T-cell (primary cell): ENCODE measurements at places on chromosomes 4 and X. TPM values are rescaled to one million over a fixed set of nuclear protein-coding genes. Genes with fewer than 3 reads are reported as not detected.

Gene NAP1L2
- total RNA-seq: 2.3 TPM

Gene PRKG2
- total RNA-seq: 0.54 TPM

Gene MAGEA11
- total RNA-seq: not detected

Gene HSFX4
- not detected for total RNA-seq

Gene ARMCX4
- total RNA-seq: 14.7 TPM

Gene ADRA2C
- not detected for total RNA-seq

- no peaks in the 10 kb centered on the region for H3K36me3 ChIP-seq
- no peaks in the 10 kb centered on the region for H3K4me1 ChIP-seq
- H3K4me3 ChIP-seq: no peak overlapping the region
- H3K27me3 ChIP-seq: peaks cover 4% of the 10 kb centered on the region
- DNase-seq: no peak
- no peak overlapping the region for H3K27ac ChIP-seq
These were observed 53.3 kb upstream of the LNX1 start for GRCh38 chr4:53644607-53645006.

- no peak for DNase-seq
- H3K27ac ChIP-seq: no peak overlapping the region
- no peak overlapping the region for H3K4me3 ChIP-seq
- no peaks in the 10 kb centered on the region for H3K36me3 ChIP-seq
- no peaks in the 10 kb centered on the region for H3K27me3 ChIP-seq
These were observed 412.4 kb downstream of the DMD start for GRCh38 chrX:32798990-32799389.

DNA sequence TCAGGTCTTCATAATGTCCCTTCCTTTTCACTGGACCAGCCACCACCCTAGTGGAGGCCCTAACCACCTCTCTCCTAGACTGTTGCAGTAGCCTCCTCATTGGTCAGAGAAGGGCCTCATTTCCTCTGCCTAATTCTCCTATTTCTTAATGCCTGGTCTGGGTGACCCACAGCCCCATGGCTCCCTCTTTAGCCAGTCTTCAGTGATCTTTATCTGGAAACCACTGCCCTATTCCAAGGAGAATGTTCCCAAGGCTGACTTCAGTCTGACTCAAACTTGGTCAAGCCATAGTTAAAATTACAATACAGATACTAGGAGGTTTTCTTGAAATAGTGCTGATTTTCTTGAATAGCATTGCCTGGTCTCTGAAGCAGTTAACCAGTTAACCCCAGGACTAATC, 53.6 kb upstream of the PRPS1 start:
- H3K27ac ChIP-seq: no peak overlapping the region
- DNase-seq: no peak
- no peak overlapping the region for H3K4me3 ChIP-seq
- no peaks in the 10 kb centered on the region for H3K27me3 ChIP-seq
- H3K36me3 ChIP-seq: no peaks in the 10 kb centered on the region

- no peak for DNase-seq
- no peaks in the 10 kb centered on the region for H3K36me3 ChIP-seq
- H3K4me1 ChIP-seq: no peaks in the 10 kb centered on the region
- no peak overlapping the region for H3K27ac ChIP-seq
These were observed 20.9 kb downstream of the SAGE1 start for GRCh38 chrX:135914404-135914803.

DNA sequence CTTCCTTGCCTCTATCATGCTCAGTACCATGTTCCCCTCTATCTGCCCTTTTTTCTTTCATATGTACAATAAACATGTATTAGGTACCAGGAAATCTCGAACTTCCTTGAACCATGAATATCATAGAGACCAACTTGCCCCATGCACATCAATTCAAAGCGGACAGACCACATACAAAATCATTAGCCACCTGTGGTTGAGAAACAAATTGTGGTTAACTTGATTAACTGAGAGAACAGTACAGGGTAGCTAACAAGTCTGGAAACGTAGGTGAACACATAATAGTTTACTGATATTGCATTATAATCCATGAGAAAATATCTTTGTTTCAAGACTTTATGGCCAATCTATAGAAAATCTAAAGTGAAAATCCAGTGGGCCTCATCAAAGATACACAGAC, 8.2 kb downstream of the CASP3 start:
- DNase-seq: no peak
- no peak overlapping the region for H3K4me3 ChIP-seq
- no peaks in the 10 kb centered on the region for H3K27me3 ChIP-seq
- H3K4me1 ChIP-seq: peaks cover 11% of the 10 kb centered on the region

DNA sequence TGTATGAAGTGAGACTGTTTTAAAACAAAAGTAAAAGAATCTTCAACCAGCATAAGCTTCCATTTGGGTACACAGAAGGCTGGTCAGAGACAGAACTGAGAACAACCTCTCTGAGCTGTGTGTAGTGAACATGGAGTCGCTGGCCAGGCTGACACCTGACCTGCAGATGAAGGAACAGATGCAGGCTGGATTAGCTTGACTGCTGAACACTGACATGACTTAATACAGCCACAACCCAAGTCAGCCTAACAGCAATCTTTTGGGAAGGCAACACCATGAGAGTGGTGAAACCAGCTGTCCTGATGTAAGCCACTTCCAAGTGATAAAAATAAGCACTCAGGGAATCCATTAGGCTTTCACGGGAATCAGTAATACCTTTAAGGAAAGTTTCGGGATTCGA, 10.1 kb downstream of the SCARB2 start:
- no peaks in the 10 kb centered on the region for H3K27me3 ChIP-seq
- H3K36me3 ChIP-seq: no peaks in the 10 kb centered on the region
- H3K4me3 ChIP-seq: no peak overlapping the region
- DNase-seq: no peak
- no peak overlapping the region for H3K27ac ChIP-seq
- H3K4me1 ChIP-seq: peaks cover 16% of the 10 kb centered on the region

DNA sequence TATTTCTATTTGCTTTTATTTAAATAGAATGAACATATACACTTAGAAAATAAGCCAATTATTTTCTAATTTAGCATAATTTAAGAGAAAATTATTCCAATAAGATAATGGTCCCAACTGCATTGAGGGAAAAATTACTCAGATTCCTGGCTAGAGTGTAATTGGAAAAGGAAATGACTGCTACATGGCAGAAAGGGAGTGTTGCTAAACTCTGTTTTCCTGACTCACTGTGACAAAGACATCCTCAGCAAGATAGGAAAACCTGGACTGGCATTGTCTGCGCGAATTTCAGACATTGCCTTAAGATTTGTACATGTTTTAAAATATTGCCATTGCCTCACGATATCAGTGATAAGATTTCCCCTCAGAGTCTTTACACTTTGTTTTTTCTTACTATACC, 8.2 kb downstream of the TNIP3 start:
- peak overlapping the region; percentile 73 for H3K27ac ChIP-seq
- no peaks in the 10 kb centered on the region for H3K36me3 ChIP-seq
- DNase-seq: no peak
- no peak overlapping the region for H3K4me3 ChIP-seq
- H3K4me1 ChIP-seq: peaks cover 61% of the 10 kb centered on the region
- H3K27me3 ChIP-seq: no peaks in the 10 kb centered on the region

DNA sequence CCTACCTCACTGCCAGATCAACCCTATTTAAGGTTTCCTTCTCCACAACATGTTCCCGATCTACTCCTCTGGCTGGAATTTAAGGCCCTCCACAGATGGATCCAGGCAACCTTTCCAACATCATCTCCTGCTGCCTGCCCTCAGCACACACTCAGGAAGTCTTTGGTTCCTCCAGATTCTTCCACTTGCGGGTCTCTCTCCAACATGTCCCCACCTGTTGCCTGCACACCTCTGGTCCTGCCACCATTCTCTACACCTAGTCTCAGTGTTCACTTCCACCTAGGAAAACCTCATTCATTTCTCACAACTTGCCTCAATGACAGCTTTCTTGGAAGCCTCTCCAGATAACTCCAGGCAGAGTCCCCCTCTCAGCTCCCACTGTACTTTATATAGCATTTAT, 80.1 kb downstream of the RTL5 start:
- H3K4me1 ChIP-seq: peaks cover 4% of the 10 kb centered on the region
- H3K27ac ChIP-seq: no peak overlapping the region
- H3K27me3 ChIP-seq: no peaks in the 10 kb centered on the region
- no peak for DNase-seq
- no peaks in the 10 kb centered on the region for H3K36me3 ChIP-seq
- H3K4me3 ChIP-seq: no peak overlapping the region

DNA sequence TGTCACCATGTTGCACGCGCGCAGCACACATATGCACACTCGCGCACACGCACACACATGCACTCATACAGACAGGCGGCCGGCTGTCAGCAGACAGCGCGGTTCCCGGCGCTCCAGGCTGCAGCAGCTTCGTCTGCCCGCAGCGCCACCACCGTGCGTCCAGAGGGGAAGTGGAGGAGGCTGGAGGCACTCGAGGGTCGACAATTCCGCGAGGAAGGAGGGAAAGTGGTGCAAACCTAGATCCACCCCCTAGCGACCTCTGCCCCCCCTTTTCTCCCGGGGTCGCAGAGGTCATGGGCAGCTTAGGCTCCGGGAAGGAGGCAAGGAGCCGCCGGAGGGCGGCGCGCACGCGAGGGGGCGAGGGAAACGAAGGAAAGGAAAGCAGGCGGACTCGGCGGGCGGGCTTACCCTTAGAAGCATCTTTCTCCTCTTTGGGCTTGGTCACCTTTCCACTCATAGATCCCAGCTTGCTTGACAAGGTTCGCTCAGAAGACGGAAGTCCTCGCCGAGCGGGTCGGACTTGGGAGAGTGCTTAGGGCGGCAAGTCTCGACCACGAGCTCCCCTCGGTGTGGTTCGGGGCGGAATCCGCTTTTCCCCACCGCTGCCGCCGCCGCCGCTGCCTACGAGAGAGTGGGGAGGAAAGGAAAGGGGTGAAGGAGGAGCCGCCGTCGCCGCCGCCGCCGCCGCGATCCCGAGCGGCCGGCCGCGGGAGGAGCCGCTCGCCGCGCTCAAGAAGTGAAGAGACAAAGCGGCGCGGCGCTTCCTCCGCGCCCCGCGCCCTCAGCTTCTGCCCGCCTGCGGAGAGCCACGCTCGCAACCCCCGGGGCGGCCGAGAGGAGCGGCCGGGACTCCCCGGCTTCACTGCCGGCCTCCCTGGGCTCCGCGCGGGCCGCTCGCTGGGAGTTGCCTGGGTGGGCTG, 326.6 kb upstream of the F9 start:
- DNase-seq: no peak
- no peaks in the 10 kb centered on the region for H3K4me1 ChIP-seq
- H3K4me3 ChIP-seq: no peak overlapping the region
- H3K36me3 ChIP-seq: no peaks in the 10 kb centered on the region

DNA sequence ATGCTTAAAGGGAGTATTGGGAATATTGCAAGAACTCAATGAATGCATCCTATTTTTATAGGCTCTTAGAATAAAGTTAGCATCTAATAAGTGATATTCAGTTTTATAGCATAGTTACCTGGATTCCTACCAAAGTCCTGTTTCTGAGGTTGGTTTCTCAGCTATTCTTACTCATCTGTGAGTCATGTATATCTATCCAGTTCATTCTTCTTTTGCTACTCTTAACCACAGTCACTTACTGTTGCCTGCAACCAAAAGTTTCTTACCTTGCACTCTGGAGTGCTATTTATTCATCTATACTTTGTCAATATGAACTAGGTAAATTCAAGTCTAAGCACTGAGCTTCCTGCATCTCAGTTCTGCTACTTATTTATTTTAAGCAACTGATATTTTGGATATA, 322.5 kb downstream of the HS3ST1 start:
- no peaks in the 10 kb centered on the region for H3K4me1 ChIP-seq
- no peak overlapping the region for H3K27ac ChIP-seq
- H3K27me3 ChIP-seq: no peaks in the 10 kb centered on the region
- no peak for DNase-seq

DNA sequence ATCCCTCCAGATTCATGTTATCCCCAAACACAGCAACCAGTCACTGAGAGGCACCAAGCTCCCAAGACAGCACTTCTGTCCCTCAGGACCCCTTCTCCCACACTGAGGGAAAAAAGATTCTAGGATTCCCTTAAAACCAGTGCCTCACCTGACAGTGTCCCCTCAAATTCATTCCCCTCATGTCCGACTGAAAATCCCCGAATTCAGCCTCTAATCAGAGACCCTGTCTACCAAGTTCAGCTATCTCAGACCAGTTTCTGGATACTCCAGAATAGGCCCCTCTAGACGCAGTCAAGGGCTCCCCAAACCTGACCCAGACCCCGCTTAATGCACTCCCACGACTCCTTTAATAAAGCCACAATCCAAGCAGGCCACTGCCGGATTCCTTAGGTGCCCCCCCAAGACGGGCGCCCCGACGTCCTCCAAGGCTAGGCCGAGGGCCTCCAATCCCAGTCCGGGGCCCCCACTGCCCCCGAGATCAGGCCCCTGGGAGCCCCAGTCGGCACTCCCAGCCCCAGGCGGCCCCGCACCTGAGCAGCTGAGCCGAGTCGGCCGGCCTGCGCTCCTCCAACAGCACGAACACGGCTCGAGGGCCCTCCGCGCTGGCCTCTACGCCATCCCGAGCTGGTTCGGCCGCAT, 457 bp downstream of the TFE3 start:
- H3K4me1 ChIP-seq: peaks cover 2% of the 10 kb centered on the region
- no peaks in the 10 kb centered on the region for H3K27me3 ChIP-seq
- H3K4me3 ChIP-seq: peak overlapping the region; percentile 63
- H3K27ac ChIP-seq: peak overlapping the region; percentile 84
- no peak for DNase-seq
